Smooth muscle cell of bladder (primary cell): ENCODE measurements at places on chromosomes 6 and 20. TPM values are rescaled to one million over a fixed set of nuclear protein-coding genes. Genes with fewer than 3 reads are reported as not detected.

The BHLHE23 gene
- not detected in 2 replicates for total RNA-seq

The COL11A2 gene
- 0.14 and 0.46 TPM in 2 replicates for total RNA-seq

The RPS6KA2 gene
- total RNA-seq, result 61.8 and 109 TPM in 2 replicates

The AVP gene
- not detected in 2 replicates for total RNA-seq

The BACH2 gene
- 0.09 and 0.14 TPM in 2 replicates for total RNA-seq

The FLRT3 gene
- 8.7 and 32.9 TPM in 2 replicates for total RNA-seq

The PTK6 gene
- under 0.01 and 0.09 TPM in 2 replicates for total RNA-seq

The PXDC1 gene
- 40.7 and 49.5 TPM in 2 replicates for total RNA-seq

The TCF15 gene
- total RNA-seq, result 0.09 TPM in 1 of 2 replicates, not detected in the other

The HUS1B gene
- total RNA-seq, result 0.71 and 0.83 TPM in 2 replicates

The ERVFRD-1 gene
- not detected in 2 replicates for total RNA-seq

The C6orf58 gene
- under 0.01 and 0.09 TPM in 2 replicates for total RNA-seq

The LYRM4 gene
- 19.6 and 20.7 TPM in 2 replicates for total RNA-seq

The SPATA25 gene
- 1.3 and 1.9 TPM in 2 replicates for total RNA-seq

The PTCRA gene
- not detected in 2 replicates for total RNA-seq

The SCP2D1 gene
- total RNA-seq, result not detected in 2 replicates

The WFDC2 gene
- total RNA-seq, result not detected in 2 replicates

The HLA-DMA gene
- total RNA-seq, result 1.8 and 2.1 TPM in 2 replicates

The SLC4A11 gene
- 1.0 and 1.1 TPM in 2 replicates for total RNA-seq

The CPNE1 gene
- total RNA-seq, result 147 and 199 TPM in 2 replicates

The PRSS35 gene
- total RNA-seq, result 6.1 and 9.7 TPM in 2 replicates

The C6orf52 gene
- total RNA-seq, result 0.43 TPM in 1 of 2 replicates, not detected in the other

The BTN1A1 gene
- total RNA-seq, result not detected in 2 replicates

The CDSN gene
- under 0.01 TPM in 1 of 2 replicates, not detected in the other for total RNA-seq

The NTSR1 gene
- total RNA-seq, result 0.09 TPM in 1 of 2 replicates, not detected in the other

The NINL gene
- total RNA-seq, result 8.2 and 10.3 TPM in 2 replicates

The PSMB1 gene
- 270 and 365 TPM in 2 replicates for total RNA-seq

The CAGE1 gene
- 0.09 and 0.14 TPM in 2 replicates for total RNA-seq

The GRM1 gene
- total RNA-seq, result under 0.01 TPM in 2 replicates

The DCDC2 gene
- total RNA-seq, result 0.09 and 0.14 TPM in 2 replicates

The JPH2 gene
- total RNA-seq, result 0.43 and 4.4 TPM in 2 replicates

The BNIP5 gene
- not detected in 2 replicates for total RNA-seq

The C4B gene
- total RNA-seq, result 5.5 and 9.3 TPM in 2 replicates

The FAM83D gene
- total RNA-seq, result 2.0 and 2.3 TPM in 2 replicates

The RRAGD gene
- 0.14 and 3.1 TPM in 2 replicates for total RNA-seq

The SCUBE3 gene
- total RNA-seq, result 1.7 and 1.8 TPM in 2 replicates

The ADGB gene
- not detected in 2 replicates for total RNA-seq

The COL19A1 gene
- 0.28 TPM in 2 replicates for total RNA-seq

The QRSL1 gene
- 9.1 and 9.3 TPM in 2 replicates for total RNA-seq

The FKBP1C gene
- 0.46 and 0.57 TPM in 2 replicates for total RNA-seq

The FAM83C gene
- not detected in 2 replicates for total RNA-seq

The LHFPL5 gene
- total RNA-seq, result not detected in 2 replicates

The PXT1 gene
- under 0.01 TPM in 2 replicates for total RNA-seq

The OR14J1 gene
- not detected in 2 replicates for total RNA-seq

The PNPLA1 gene
- under 0.01 TPM in 1 of 2 replicates, not detected in the other for total RNA-seq

The ZCCHC3 gene
- total RNA-seq, result 9.0 and 11.6 TPM in 2 replicates

The C20orf144 gene
- 0.09 and 0.14 TPM in 2 replicates for total RNA-seq

The HLA-DQA2 gene
- total RNA-seq, result not detected in 2 replicates

The PLG gene
- total RNA-seq, result not detected in 2 replicates

The LIME1 gene
- total RNA-seq, result 1.6 and 2.2 TPM in 2 replicates

The MED23 gene
- total RNA-seq, result 23.2 and 27.3 TPM in 2 replicates

The SS18L1 gene
- 6.4 and 10.4 TPM in 2 replicates for total RNA-seq

The SLC35B3 gene
- total RNA-seq, result 21.2 and 22.1 TPM in 2 replicates

The MMP24OS gene
- 14.2 and 26.2 TPM in 2 replicates for total RNA-seq

The OPRM1 gene
- not detected in 2 replicates for total RNA-seq

The ENPP1 gene
- total RNA-seq, result 4.7 and 8.7 TPM in 2 replicates

The SNX21 gene
- total RNA-seq, result 36.4 and 46.2 TPM in 2 replicates

The EMILIN3 gene
- total RNA-seq, result under 0.01 TPM in 1 of 2 replicates, not detected in the other

The BMP7 gene
- total RNA-seq, result 0.28 TPM in 1 of 2 replicates, not detected in the other
